ENCODE measurements at places on chromosomes 1 and 21. TPM values are rescaled to one million over a fixed set of nuclear protein-coding genes. Genes with fewer than 3 reads are reported as not detected.

TMCC2 gene
- 4.0 TPM for total RNA-seq

ATXN7L2 gene
- 3.8 TPM for total RNA-seq

ANGPTL3 gene
- not detected for total RNA-seq

TAL1 gene
- 1.9 TPM for total RNA-seq

TAS1R1 gene
- not detected for total RNA-seq

MIER1 gene
- 27.8 TPM for total RNA-seq

LINGO4 gene
- total RNA-seq = 0.43 TPM

PTGFRN gene
- 216 TPM for total RNA-seq

HFM1 gene
- 2.7 TPM for total RNA-seq

DNA sequence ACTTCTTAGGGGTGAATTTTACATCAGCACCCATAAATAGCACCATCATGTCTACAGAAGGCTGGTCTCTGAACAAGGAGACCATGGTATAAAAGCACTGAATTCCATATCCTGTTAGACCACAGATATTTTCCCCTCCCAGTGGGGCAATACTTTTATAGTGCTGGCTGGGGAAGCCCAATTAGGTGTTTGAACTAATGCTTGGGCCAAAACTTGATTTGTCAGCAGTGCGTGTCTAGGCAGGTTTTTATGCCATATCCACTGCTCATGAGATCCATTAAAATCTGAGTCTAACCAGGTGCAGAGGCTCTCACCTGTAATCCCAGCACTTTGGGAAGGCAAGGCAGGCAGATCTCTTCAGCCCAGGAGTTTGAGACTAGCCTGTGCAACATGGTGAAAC lies 623.0 kb downstream of the NPHP4 start:
- no peak for DNase-seq

DNA sequence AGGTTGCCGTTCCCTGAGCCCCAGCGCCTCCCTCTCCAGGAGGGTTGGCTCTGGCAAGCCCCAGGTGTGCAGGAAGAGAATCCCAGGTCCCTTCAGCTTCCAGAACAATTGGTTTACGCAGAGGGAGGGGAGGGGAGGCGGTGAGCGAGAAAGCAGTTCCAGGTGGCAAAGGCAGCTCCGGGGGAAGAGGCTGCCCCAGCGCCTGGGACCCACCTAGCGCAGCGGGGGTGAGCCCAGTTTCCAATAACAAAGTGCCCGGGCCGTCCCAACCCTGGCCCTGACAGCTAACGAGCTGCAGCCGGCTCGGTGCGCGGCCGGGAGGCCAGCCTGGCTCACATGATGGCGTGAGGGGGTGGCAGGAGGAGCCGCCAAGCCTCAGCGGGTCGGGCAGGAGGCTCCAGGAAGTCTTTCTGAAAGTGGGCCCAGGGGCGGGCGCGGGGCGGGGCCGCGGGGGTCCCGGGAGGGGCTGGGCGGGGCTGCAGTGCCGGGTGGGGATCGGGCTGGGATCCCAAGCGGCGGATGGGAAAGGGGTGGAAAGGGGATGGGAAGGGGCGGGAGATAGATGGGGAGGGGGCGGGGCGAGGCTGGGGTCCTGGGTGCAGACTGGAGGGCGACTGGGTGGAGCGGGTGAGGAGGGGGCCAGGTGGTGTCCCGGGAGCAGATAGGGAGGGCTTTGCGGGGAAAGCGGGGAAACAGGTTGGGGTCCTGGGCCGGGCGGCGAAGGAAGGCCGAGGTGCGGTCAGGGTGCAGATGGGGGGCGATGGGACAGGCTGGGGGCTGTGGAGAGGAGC lies 22.8 kb downstream of the DHRS3 start:
- peak; percentile 85 for DNase-seq

GRCh38 chr1:192147696-192148095 lies 10.6 kb upstream of the RGS18 start:
- no peak for DNase-seq

DNA sequence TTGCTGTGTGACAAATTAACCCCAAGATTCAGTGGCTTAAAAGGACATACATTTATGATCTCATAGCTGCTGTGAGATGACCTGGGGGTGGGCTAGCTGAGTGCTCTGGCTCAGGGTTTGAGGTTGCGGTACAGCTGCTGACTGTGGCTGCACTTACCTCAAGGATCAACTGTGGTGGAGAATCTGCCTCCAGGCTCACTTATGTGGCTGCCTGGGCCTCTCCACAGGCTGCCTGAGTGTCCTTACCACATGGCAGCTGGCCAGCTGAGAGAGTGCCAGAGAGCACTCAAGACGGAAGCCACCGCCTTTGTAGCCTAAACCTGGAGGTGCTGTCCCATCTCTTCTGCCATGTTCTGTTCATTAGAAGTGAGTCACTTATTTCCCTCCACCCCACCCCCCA lies 5.7 kb downstream of the LRRC71 start:
- DNase-seq = no peak

DNA sequence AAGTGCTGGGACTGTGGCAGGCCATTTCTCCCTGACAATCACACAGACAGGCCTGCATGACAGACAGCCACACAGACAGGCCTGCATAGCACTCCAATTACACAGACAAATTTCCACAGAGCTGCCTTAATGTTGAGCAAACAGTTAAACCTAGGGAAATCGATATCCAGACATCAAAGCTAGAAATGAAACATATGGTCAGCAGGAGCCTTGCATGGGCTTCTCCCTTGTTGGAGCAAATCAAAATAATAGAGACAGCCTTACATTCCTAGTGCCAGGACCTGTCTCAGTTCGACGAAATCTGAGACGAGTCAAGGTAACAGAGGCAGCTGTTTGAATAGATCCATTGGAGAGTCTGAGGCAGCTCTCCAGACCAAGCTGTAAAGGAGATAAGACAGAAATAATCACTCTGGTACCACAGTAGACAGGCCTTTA lies 42.4 kb downstream of the OLFML3 start:
- no peak for DNase-seq

DNA sequence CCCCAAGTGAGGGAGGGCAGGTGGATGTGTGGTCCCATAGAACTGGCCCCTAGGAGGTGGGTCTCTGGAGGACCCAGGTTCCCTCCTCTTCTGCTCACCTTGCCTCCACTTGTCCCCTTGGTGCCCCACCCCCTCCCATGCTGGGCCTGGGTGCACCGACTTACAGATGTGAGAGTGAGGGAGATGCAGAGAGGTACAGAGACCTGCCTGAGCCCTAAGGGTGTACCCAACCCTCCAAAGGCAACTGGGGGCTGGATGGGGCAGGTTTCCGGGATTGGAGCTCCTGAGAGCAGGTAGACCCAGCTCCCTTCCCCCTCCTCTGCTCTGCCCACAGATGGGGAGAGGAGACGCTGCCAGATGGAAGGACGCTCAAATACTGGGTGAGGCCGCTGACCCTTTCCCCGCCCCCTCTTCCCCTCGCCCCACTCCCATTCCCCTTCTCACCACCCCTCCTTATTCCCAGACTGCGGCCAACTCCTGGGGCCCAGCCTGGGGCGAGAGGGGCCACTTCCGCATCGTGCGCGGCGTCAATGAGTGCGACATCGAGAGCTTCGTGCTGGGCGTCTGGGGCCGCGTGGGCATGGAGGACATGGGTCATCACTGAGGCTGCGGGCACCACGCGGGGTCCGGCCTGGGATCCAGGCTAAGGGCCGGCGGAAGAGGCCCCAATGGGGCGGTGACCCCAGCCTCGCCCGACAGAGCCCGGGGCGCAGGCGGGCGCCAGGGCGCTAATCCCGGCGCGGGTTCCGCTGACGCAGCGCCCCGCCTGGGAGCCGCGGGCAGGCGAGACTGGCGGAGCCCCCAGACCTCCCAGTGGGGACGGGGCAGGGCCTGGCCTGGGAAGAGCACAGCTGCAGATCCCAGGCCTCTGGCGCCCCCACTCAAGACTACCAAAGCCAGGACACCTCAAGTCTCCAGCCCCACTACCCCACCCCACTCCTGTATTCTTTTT lies 10.3 kb downstream of the TINAGL1 start:
- peak; percentile 75 for DNase-seq

DNA sequence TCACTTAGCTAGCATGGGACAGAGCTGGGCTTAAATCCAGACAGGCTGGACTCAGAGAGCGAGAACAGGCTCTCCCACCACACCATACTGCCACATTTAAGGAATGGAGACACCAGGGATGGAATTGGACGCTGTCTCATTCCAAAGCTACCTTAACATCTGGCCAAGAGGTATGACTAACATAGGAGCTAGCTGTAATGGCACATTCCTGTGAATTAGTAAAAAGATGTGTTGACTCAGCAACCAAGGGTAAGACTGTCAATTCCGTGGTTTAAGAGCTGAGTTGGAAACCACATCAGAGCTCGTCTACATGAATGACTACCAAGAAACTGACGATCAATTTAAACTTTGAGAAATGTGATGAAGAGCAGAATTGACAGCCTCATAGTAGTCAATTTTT lies 8.3 kb upstream of the TNFRSF9 start:
- DNase-seq = no peak

DNA sequence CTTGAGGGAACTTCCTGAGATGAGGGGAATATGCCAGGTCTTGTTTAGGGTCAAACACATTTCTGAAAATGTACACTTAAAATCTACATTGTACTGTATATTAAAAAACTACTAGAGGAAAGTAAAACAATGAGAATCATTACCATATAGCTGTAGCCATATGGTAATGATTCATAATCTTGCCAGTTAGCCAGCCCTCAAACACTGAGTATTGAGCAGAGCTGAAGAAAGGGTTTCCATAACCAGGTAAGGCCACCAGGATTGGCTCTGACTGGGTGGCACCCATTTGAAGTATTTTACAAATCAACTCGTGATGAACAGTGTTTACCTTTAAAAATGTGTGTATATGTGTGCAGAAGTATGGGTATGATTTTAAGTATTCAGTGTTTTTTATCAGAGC lies 226.7 kb downstream of the SLC45A1 start:
- DNase-seq = no peak

DNA sequence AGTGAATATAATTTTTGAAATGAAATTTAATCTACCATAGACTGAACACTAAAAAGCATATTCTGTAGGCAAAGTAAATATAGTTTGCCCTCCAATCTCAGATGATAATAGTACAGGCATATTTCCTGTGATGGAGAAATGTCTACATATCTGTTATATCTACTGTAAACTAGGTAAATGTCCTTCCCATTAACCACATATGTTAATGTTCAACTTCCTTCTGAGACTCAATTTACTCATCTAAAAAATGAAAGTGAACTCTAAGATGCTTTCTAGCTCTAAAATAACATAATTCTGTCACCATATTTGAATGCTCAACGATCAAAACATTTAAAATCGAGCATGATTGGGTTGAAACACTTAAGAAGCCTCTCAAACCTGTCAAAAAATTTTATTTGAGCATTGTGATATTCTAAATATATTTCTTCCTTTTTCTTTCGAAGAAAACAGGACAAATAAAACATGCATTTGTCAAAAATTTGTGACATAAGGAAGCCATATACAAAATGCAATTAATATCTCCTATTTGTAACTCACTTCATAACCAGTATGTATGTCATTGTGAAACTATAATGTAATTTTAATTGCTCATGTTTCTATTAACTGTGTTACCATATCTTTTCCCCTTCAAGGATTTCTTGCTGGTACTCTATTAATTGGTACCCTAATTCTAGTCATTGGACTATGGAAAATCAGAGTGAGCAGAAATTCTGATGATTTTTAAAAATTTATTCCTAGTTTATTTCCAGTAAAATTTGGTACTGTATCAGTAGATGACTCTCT lies 34.2 kb downstream of the CD55 start:
- no peak for DNase-seq

GRCh38 chr1:229479660-229480399 lies 28.3 kb downstream of the NUP133 start:
- DNase-seq = no peak

DNA sequence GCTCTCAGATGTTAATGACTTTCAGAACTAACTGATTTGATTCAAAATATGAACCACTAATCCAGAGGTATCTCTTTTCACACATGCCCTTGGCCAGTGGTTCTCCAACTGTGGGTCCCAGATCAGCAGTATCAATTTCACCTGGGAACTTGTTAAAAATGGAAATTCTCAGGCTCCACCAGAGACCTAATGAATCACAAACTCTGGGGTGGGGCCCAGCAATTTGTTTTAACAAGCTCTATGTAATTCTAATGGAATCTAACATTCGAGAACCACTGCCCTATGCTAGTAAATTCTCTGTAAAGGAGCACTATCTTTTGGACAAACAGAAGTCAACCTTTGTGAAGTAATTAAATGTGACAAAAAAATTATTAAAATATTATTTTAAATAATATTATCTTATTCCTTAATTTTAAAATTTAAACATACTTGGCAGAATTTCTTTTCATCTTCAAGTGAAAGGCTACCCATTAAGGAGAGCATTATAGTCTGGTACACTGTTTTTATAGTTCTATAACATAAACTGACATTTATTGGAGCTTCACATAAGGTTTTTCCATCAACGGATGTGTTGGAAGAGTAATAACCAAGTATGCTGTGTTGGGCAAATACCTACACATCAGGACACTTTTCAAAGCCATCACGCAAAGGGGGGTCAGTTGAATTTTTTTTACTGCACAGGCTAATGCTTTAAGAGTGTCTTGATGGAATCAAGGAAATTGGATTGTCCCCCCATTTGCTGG lies 130.4 kb downstream of the LHX4 start:
- DNase-seq = no peak

- no peak for DNase-seq
These were observed 134.8 kb downstream of the BACH1 start for GRCh38 chr21:29433366-29434059.

DNA sequence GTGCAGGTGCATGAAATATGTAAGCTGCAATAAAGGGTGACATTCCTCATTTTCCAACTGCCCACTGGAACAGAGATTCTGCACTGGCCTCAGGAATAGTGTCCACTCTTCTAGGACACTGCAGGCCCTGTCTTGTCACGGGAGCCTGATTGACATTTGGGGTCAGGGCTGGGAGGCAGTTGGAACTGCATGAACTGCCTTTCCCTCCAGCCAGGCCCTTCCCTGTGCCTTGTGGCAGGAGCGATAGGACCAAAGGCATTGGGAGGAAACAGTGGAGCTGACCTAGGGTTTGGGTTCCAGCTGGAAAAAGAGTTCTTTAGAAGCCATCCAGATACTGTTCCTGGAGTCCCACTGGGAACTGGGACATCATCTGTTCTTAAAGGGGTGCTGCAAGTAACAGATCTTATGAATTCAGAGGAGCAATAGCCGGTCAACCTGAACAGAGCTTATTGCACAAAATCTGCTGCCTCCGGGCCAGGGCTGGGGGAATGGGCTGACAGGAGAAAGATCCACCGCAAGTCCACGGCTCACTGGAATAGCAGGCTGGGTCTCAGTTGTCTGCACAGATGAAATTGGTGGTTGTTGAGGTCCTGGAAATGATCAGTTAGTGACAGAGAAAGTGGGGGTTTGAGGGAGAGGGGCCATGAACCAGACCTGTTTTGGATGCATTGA lies 451.7 kb downstream of the CAMTA1 start:
- no peak for DNase-seq

All from cardiac septum (tissue), 1 donor.